ENCODE measurements at places on chromosomes 7 and 10. TPM values are rescaled to one million over a fixed set of nuclear protein-coding genes. Genes with fewer than 3 reads are reported as not detected.

Gene UNC5B
- total RNA-seq, result 3.5 TPM

Gene WDR86
- 17.2 TPM for total RNA-seq

Gene SPDYE1
- not detected for total RNA-seq

Gene DNAH11
- 0.88 TPM for total RNA-seq

Gene GPR26
- not detected for total RNA-seq

Gene WDR11
- 43.3 TPM for total RNA-seq

Gene LRIT1
- not detected for total RNA-seq

Gene CAMK1D
- 7.7 TPM for total RNA-seq

Gene GTPBP10
- 28.5 TPM for total RNA-seq

DNA sequence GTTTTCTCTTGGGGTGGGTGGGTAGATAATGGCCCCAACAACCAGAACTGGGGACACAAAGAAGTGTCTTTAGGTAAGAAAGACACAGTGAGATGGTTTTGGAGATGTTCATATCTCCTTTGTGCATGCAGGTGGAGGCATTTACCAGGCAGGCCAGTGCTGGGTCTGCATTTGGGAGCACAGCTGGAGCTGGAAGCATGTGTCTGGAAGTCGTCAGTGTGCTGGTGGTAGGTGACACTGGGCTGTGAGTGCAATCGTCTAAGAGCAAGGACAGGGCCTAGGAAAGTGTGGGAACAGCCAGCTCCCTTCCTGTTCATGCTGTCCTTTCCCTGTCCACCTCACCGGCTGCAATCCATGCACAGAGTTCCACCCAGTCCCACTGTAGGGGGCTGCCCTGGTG, 88.3 kb upstream of the ZNF32 start:
- DNase-seq, result no peak

GRCh38 chr10:18254086-18254485, 113.9 kb downstream of the CACNB2 start:
- no peak for DNase-seq

DNA sequence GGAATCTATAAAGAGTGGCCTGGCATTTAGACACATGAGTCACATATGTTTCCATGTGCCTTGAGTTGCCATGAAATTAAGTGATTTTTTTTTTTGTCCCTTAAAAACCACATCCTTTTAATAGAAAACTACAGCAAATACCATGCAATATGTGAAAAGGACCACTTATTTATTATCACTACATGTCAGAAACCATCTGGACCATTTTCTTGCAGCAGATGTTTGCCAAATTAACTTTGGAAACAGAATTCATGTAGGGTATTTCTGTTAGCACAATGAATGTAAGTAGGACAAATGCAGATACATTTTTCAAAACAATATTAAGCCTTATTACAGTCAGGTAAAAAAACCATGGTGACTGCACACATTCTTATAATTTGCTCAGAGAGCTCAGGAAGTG, 230.6 kb downstream of the REEP3 start:
- DNase-seq, result no peak

DNA sequence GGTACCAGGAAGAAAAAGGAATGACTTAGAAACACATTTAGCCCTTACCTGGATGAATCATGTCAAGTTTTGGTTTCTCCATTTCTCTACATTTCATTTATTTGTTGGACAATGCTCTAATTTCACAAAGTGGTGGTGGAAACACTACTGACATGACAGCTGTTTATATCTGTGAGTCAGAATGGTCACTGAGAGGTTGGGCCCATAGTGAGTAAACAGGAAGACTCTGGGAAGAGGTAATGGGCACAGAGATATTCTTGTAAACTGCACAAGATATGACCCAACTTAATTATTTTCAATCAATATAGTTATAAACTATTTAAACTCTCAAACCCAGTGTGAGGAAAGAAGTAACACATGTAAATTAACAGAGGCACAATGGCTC, 176.3 kb upstream of the MEOX2 start:
- no peak for DNase-seq

DNA sequence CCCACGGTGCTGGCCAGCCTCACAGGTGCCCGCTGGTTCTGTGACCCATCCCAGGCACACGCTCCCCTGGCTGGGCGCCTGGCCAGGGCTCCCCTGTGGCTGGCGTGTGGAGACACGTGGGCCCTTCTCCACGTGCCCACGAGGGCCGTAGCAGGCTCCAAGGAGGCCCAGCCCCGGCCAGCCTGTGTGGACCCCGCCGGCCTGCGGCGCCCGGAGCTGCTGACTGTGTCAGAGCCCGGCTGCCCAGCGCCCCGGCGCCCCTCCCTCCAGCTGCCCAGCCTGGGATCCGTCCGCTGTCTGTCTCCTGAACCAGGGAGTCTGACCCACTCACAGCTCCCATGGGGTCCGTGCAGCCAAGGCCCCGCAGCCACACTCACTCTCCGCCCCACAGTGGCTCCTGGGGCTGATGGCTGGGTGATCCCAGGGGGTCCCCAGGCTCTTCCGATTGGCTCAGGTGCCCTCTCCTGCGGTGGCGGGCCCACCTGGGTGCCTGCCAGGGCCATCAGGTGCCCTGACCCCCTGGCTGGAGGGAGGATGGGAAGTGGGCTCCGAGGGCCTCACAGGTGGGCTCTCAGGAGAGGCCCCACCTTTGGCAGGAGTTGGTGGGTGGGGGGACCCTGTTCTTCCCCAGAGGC, 9.6 kb downstream of the TMEM184A start:
- DNase-seq, result no peak

DNA sequence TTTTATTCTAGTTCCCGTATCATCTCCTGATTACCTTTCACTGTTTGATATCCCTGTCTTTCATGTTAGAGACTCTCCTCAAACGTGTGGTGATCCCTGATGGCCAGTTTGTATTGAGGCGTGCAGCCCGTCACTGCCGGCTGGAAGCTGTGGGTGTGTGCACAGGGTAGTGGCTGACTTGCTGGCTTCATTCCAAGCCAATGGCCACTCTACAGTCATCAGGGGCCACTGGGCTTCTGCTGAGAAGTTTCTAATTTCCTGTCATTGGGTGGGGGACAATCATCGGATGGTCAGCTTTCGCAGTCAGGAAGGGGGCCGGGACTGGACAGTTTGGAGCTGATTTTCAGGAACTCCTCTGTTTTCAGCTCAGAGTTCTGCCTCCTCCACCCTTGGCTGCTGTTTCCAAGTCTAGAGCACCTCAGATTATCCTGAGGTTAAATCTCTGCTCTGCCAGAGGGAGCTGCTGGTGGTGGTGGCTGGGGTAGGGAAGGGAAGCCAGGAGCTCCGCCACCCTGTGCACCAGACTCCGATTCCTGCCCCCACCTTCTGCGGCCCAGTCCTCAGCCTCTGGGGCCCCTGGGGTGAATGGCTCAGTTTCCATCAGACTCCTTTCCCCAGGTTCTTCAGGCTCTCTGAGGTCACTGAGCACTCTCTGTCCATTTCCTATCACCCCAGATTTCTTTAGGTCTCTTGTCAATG, 34.9 kb downstream of the BAIAP2L1 start:
- no peak for DNase-seq

- DNase-seq, result no peak
Observed at GRCh38 chr7:104985259-104985617, 28.8 kb upstream of the KMT2E start.

DNA sequence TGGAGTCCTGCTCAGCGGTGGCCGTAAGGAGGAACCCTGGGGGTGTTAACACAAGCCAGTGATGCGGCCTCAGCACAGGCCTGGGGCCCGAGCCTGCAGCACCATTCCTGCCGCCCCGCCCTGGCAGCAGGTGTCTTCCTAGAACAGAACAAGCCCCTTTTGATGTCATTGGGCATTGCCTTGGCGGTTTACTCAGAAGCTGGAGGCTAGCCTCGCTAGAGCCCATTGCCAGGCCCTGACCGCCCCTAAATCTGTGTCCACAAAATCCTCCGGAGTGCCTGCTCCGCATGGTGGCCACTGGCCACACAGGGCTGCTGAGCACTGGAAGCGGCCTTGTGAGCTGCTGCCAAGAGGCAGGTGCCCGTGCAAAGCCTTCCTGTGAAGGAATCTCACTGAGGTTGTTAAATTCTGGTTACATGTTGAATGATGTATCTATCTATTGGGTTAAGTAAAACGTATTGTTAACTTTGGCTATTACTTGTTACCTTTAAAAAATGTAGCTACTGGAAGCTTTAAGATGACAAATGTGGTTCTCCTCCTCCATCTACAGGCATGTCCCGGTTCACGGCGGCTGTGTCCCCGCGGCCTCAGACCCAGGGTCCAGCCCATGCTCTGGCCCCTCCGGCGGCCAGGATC, 1.2 kb upstream of the INPP5A start:
- no peak for DNase-seq

GRCh38 chr7:21076574-21076973, 289.9 kb upstream of the SP8 start:
- DNase-seq, result no peak

- DNase-seq, result no peak
Observed at GRCh38 chr10:43415544-43415943, 6.6 kb upstream of the HNRNPF start.

DNA sequence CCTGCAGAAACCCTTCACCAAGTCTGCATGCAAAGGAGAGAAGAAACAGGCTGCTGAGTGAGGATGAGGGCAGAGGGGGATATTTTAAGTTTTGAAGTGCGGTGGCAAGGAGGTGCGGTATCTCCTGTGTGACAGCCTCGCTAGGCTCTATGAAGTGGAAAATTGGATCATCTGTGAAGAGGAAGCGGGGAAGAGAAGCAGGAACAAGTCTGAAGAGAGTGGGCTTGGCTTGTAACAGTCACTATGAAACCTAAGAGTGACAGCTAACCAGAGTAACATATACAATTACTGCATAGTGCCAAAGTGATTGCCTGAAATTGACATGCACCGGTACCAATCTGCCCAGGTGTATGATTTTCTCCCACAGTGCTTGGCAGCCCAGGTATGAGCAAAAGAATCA, 287.5 kb upstream of the KLF14 start:
- DNase-seq, result no peak

DNA sequence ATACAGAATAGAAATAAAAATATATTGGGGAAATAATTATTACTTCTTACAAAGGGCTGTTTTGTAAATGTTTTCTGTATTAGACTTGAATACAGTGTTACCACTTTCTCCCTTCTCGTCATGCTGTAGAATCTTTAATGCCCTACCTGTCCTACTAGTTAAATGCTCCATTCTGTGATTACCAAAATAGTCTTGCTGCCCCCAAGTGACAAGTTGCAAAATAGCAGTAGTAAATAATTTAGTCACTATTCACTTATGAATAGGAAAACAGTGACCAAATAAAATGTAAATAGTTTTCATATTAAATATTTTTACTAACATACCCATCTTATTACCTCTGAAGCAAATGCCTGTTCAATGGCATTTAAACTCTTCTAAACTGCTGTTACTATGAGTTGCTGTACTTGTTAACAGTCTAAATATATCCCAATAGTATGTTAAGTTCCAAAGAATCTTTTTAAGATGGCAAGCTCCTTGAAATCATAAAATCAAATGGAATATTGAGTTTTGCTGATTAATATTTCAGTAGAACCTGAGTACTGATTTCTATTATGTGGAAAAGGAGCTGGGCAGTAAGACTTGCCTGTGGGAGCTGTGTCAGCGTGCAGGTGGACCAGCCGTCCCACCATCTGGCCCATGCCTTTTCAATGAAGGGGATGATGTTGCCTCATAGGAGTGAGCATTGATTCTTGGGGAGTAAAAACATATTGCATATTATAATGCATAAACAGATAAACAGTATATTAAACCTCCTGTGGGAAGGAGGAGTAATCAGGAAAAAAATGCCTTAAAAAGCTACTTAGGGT, 18.1 kb upstream of the OIT3 start:
- no peak for DNase-seq

DNA sequence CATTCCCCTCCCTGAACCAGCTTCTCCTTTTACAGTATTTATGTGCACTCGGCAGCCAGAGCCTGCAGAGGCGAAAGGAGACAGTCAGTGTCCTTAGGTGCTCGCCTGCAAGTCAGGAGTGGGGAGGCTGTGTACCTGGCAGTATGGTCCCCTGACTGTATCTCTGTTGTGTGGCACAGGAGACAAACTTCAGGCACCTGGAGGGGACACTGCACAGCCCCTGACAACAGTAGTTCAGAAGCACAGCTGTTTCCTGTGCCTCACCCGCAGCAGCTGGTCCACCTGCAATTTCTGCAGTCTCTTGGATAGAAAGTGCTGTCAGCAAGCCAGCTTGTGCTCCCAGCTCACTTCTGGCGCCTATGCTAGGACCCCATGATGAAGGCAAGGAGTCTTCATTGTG, 73.4 kb upstream of the LAMB4 start:
- no peak for DNase-seq

DNA sequence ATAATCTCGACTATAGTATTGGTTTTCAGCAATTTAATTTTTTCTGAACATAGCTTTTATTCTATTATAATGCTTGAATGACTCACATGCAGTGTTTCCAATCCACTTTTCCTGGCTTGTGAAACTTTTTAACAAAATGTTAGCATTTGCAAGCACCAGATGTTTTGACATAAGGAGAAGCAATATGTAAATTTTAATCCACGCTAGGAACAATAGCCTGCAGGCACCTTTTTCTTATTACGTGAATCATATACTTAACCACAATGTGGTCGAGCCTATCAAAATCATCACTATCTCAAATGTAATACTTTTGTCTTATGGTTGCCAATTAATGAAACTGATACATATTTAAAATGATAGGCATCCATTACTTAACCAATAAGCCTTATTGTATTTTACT, 97.1 kb downstream of the TFEC start:
- DNase-seq, result no peak

DNA sequence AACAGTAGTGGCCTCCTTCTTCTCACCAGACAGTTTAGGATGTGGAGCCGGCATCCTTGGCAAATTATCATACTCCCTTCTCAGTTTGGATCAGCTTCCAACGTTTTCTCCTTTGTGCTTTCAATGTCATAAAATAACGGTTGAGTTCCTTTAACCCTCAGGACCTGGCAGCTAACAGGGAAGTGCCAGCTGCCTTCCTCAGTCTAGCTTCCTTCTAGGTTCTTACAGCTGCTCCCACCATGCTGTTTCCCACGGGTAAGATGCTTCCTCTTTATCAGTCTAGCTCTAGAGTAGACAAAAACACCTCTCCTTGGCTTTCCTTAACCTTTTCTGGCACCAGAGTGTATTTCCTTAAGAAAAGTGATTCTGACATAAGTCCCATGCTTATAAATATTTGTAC, 33.2 kb downstream of the BLVRA start:
- DNase-seq, result no peak

DNA sequence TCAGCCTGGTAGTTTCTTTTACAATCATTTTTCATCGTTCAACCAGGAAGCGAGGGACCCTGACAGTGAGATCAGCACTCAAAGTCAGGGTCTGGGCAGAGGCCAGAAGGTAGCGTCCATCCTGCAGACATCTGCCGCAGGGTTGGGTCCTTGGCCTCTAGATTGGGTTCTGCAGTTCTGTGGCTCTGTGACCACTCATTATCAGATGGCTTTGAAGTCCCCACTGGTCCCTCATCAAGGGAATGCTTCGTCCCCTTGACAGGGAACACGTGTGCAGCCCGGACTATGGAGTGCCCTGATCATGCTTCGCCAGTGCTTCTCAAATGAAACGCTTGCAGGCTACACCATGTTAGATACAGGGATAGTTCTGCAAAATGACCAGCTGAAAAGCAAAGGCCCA, 64.1 kb downstream of the FRMPD2 start:
- no peak for DNase-seq

GRCh38 chr7:102304668-102305067, 18.0 kb downstream of the SH2B2 start:
- DNase-seq, result no peak

Data from omental fat pad (tissue), 4 donors.